ENCODE measurements at places on chromosomes 3 and 15.

GRCh38 chr15:47384341-47384740 is 333.0 kb upstream of the SEMA6D start:
- no peak for DNase-seq

DNA sequence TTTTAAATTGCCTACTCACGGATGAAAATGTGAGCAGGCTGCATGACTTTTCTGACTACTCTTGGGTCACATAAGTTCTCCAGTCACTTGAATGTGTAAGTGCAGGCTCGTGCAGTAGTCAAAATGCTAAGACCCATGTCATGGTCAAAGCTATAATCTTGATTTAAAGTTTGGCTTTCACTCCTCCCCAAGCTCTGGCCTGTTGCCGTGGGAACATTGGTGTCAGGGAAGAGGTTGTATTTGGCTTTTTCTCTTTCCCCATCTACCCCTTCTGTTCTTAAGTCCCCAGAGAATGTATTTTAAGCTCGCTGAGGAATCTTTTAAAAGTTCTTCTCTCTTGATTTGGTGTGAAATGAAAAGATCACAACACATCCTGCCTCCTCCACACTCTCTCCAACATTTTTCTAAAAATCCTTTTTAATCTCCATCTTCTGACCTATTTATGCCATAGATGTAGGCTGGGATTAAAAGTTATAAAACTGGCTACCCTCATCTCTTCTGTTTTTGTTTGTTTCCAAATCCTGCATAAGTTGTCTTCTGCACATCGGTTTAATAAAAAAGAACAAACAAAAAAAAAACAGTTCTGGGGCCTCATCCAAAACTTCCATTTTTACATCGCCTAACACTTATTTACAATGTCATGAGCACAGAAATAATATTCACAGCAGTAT is 61.4 kb upstream of the ADAMTSL3 start:
- no peak for DNase-seq

GRCh38 chr3:18780959-18781358 is 355.8 kb upstream of the SATB1 start:
- no peak for DNase-seq

DNA sequence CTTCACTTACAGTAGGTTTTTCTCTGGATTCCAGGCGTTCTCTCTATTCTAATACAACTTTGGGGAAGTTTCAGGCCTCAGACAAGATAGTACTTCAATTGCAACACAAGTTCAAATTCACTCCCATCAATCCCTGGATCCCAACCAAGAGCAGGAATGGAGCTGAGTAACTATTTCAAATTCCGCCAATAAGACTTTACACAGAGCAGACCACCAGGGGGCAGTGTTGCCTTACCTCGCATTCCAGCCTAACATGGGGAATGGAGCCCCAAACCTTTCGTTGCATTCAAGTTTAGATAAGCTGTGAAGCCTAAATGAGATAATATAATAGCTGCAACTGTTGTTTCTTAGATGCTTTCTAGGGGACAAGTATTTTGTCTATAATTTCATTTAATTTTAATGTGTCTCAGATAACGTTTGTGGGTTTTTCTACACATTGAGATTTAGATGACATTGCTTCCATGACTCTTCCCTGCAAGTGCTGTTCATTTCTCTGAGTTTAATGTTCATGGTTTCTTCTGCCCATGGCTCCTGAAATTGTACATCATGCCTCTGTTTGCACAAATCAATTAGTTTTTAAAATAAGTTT is 186.7 kb downstream of the NSUN3 start:
- DNase-seq = peak; percentile 15

DNA sequence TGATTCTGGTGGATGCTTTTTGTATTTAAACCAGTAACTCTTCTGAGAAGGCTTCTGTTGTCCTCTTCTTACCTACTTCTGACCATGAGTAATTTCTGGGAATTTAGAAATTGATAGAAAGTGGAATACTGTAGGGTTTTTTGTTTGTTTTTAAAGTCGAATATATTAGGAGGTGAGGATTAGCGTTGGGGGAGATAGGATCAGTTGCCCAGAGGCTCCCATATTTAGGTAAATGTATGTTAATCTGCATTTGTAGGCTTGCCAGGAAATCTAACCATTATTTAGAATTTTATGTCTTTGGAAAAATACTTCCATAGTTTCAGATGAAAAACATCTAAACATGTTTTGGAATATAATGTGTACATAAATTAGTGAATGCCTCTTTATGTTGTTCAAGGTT is 6.1 kb downstream of the STT3B start:
- no peak for DNase-seq

GRCh38 chr3:128803307-128803706 is 76.1 kb upstream of the ACAD9 start:
- DNase-seq = no peak

DNA sequence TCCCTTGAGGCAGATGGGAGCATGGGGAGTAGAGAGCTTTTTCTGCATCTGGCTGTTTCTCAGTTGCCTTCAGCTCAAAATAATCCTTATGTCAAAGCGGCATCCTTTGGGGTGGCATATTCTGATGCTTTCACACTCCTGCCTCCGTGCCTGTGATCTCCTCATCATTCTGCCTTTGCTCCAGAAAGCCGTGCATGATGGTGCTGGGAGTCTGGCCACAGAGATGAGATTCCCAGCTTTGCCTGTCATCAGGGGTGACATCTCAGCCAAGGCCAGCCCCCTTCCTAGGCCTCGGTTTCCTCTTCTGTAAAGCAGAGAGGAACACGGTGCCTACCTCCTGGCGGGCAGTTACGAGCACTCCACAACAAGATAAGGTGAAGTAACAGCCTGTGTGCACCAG is 96.3 kb upstream of the ALDH1A3 start:
- DNase-seq = no peak

DNA sequence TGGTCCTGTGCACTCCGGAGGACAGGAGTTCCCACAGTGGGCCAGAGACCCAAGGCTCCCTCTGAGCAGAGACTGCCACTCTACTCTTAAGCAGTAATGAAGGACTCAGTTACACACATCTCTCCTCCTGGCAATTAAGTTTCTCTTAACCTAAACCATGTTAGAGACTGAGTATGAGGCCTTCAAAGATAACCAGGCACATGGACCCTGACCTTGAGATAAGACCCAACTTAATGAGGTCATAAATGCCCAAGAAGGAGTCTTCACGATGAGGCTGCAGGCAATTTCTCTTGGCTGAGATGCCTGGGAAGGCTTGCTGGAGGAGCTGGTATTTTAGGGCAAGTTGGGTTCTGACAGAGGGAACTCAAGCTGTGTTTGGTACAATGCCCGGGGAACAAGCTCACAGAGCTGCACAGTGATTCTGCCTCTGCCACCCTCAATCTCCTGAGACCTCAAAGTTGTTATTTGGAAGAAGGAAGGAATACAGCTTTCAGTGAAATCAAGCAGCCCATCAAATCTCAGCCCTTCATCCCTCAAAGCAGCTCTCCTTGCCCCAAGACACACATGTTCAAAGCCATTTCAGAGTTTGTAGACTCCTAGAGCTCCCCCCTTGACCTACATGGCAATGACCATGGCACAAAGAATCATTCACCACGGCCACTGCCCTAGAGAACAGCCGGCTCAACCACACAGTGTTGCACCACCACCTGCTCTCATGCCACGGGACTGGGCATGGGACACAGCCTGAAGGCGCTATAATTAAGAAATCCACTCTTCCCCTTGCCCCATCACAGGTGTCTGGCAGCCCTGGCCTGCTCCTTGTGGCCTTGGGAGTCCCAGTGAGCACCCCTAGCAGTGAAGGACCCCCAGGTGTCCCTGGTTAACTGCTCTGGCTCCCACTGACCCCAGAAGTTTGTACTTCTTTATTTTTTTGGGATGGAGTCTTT is 7.1 kb downstream of the RMDN3 start:
- no peak for DNase-seq

DNA sequence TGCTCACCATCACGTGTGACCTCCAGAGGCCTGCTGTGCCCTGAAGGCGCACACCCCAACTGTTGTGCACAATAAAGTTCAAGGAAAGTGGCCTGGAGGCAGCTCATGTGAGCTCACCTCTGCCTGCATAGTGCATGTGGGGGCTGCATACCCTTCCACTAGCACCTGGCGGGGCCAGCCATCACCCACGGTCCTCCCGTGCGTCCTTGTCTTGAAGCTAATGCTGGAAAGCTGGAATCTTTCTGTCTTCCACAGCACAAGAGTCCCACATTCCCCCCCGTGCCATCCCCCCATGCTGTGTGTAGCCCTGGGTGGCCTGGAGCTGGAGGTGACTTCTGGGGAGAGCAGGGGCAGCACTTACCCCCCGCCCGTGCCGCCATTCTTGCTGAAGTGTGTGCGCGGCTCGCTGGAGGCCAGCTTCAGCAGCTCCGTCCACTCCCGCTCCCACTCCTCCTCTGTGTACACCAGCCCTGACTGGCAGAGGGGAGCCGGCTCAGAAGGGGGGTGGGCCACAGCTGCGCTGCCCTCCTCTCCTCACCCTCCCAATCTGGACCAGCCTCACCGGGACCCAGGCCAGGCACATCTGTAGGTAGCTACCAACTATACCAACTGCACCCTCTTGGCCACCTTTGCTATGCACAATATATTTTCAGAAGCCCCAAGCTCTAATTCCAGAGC is 199.5 kb downstream of the KLF13 start:
- no peak for DNase-seq

- no peak for DNase-seq
Measured at GRCh38 chr3:78867409-78868372, 900.1 kb downstream of the ROBO1 start.

- DNase-seq = no peak
Measured at GRCh38 chr3:184506561-184506991, 55.0 kb upstream of the EPHB3 start.

DNA sequence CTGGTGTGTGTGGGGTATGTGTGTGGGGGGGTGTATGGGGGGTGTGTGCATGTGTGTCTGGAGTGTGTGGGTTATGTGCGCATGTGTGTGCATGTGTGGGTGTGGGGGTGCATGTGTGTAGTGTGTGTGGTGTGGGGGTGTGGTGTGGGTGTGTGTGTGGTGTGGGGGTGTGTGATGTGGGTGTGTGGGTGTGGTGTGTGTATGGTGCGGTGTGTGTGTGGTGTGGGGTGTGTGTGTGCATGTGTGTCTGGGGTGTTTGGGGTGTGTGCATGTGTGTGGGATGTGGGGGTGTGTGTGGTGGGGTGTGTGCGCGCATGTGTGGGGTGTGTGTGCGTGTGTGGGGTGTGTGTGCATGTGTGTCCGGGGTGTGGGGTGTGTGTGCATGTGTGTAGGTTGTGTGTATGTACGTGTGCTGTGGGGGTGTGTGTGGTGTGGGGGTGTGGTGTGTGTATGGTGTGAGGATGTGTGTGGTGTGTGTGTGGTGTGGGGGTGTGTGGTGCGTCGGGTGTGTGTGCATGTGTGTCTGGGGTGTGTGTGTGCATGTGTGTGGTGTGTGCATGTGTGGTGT is 6.2 kb upstream of the OCA2 start:
- no peak for DNase-seq

DNA sequence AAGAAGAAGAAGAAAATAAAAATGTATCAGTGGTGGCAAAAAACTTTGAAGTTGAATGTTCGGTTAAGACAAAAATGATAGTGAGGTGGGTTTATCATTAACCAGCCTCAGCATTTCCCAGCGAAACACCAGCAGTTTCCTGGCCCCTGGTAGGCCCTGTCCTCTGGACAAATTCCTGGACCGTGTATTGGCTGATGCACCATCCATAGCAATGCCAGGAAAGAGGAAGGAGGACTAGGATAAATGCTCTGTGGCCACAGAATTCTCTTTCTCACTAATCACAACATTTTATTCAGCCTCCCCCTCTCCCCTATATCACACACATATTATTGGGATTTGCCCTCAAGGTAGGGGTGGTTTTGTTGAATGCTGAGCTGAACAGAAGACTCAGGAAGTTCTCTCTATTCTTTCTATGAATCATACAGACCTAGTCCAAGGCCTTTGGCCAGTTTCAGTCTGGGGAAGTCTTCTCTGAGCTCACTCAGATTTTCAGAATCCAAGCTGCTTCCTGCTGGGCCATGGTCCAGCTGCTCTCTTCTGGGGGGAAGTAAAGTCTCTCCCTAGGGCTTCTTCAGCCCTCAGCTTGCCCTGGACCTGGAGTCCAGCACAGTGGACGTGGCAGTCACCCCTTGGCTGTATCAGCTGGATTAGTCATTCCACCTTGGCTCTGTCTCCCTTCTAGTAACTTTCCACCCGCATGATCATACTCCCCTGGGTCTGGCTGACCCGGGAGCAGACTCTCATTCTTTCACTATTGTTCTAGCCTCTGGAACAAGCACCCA is 27.6 kb downstream of the SLC28A1 start:
- DNase-seq = no peak

DNA sequence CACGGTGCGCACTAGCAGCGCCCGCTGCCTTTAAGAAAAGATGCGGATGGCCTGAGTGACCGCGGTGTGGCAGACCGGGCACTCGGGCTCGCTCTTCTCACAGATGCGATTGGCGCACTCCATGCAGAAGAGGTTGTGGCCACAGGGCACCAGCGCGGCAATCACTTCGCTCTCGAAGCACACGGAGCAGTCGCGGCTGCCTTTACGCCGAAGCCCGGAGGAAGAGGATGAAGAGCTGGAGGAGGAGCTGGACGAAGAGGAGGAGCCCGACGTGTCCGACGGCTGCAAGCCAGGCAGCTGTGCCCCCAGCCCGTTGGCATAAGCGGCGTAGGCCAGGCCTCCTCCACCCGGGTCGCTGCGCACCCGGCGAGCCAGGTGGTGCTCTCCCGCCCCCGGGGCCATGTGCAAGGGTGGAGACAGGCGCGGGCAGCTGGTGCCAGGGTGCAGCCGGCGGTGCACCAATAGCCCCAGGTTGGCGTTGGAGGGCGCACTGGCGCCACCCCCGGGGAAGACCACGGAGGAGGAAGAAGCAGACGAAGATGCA is 2.6 kb downstream of the MEX3B start:
- no peak for DNase-seq

- no peak for DNase-seq
Measured at GRCh38 chr15:75989045-75989444, 23.2 kb downstream of the NRG4 start.

- DNase-seq = no peak
Measured at GRCh38 chr3:133077688-133078087, 39.5 kb downstream of the TMEM108 start.

- DNase-seq = no peak
Measured at GRCh38 chr3:1954632-1955031, 144.0 kb upstream of the CNTN4 start.

DNA sequence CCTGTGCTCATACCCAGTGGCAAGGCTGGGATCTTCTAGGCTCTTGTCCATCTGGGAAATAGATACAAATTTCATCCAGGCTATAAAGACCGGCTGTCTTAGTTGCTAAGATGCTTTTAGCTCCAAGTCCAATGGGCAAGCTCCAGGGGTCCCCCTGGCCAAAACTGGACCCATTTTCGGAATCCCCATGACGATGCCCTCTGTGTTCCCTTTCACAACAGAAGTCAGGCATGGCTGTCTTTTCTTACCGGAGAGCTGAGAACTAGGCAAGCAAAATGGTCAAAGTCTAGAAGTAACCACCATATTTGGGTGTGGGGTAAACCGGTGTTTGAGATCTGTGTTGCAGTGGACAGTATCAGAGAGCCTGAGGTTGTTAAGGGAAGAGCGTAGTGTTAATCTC is 1.0 kb downstream of the GLYCTK start:
- DNase-seq = no peak

All from NCI-H187 (cell line).